ENCODE measurements at places on chromosomes 3 and 15. TPM values are rescaled to one million over a fixed set of nuclear protein-coding genes. Genes with fewer than 3 reads are reported as not detected.

The CKMT1B gene
- 216 TPM for total RNA-seq

GRCh38 chr3:194586836-194587235, 46.4 kb downstream of the TMEM44 start:
- no peak for DNase-seq

The HIGD2B gene
- total RNA-seq = not detected

- DNase-seq = no peak
These were observed 221.1 kb downstream of the SLCO3A1 start for GRCh38 chr15:92074646-92075045.

The NRG4 gene
- total RNA-seq = 1.1 TPM

DNA sequence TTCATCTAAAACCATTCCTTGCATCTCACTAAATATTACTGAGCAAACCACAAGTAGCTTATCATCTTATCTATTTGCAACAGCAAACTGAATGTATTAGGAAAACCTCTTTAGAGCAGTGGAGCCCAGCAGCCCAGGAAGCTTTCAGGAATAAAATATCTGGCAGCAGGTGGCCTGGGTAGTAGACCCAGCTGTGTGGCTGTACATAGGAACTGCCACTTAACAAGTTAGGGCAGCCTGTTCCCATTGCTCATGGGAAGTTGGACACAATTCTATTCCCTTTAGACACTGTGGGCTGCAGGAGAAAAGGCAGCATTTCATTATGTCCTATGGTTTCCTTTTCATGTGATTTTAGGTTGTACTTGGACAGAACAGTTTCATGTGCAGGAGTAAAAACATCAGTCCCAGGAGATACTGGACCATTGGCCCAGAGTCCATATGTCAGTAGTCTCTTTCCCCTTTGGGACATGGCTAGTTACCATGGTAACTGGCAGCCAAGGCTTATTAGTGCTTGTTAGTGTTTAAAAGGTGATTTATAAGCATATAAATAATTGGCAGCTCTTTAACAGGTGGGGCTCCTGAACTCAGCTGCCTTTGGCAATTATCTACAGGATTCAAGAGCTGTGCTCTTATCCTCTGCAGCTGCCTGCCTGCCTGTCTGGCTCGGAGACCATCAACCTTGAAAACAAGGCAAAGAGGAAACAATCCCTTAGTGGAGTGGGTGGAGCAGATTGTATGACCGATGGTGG, 28.9 kb upstream of the LSAMP start:
- no peak for DNase-seq

GRCh38 chr3:60133269-60134162, 1083.7 kb upstream of the CFAP20DC start:
- no peak for DNase-seq

- DNase-seq = no peak
These were observed 27.3 kb downstream of the PDZRN3 start for GRCh38 chr3:73597476-73597875.

DNA sequence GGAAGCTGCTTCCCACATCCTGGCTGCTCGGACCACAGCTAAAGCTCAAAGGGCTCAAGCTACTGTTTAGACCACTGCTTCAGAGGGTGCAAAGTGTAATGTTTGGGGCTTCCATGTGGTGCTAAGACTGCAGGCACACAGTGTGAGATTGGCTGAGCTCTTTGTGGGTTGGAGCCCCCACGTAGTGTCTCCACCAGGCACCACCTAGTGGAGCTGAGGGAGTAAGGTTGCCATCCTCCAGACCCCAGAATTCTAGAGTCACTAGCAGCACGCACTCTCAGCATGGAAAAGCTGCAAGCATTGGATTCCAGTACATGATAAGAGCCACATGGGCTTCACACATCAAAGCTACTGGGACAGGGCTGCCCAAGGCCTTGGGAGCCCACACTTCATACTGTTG, 9.3 kb downstream of the MKRN3 start:
- no peak for DNase-seq

GRCh38 chr3:129231331-129232119, 17.9 kb upstream of the COPG1 start:
- DNase-seq = no peak

The TMEM207 gene
- not detected for total RNA-seq

The TM4SF4 gene
- 4.5 TPM for total RNA-seq

DNA sequence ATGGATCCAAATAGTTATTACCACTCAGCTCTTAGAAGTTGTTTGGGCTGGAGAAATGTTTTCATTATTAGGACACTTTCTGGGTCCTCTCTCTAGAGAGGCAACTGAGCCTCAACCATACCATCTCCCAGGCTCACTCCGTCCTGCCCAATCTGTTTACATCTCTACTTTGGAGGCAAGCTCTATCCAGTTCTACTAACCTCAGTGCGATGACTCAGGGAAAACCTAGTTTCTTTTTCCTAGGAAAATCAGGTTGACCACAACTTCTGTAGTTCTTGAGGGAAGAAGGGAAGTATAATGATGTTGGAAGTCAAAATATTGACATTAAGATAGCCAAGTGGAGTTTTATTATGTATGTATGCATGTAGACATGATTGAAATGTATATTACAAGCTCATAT, 40.4 kb downstream of the LPP start:
- DNase-seq = no peak

GRCh38 chr15:98755138-98755537, 106.8 kb downstream of the IGF1R start:
- no peak for DNase-seq

- no peak for DNase-seq
These were observed 42.6 kb upstream of the MBNL1 start for GRCh38 chr3:152226176-152226575.

The FGD5 gene
- 4.4 TPM for total RNA-seq

GRCh38 chr15:67840749-67841512, 1.1 kb upstream of the RNU6-1 start:
- peak; percentile 40 for DNase-seq

The ARL14 gene
- total RNA-seq = 17.6 TPM

- no peak for DNase-seq
These were observed 411.9 kb upstream of the CCDC54 start for GRCh38 chr3:106965307-106965706.

Data from colonic mucosa (tissue), 4 donors.